Calu3 (cell line): ENCODE measurements at places on chromosomes 1 and 21. TPM values are rescaled to one million over a fixed set of nuclear protein-coding genes. Genes with fewer than 3 reads are reported as not detected.

DNA sequence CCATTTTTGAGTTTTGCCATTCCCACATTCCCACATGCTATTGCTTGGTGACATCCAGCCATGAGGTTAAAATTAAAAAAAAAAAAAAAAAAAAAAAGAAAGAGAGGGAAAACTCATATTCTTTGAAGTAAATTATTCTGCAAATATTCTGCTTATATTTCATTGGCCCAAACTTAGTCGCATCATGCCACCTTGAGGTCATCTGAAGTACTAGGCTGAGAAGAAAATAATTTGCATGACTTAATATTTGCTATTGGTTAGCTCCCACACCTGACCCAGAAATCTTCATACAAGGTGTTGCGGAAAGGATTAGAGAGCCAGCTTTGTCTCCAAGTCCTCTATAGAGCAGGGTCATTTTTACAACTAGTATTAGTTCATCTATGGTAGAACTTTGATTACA lies 2206.0 kb downstream of the MRPL39 start:
- no peak for DNase-seq
- H3K4me1 ChIP-seq: no peaks in the 10 kb centered on the region
- no peak overlapping the region for H3K4me3 ChIP-seq
- no peak overlapping the region for H3K27ac ChIP-seq
- no peaks in the 10 kb centered on the region for H3K36me3 ChIP-seq

- H3K36me3 ChIP-seq: no peaks in the 10 kb centered on the region
- no peaks in the 10 kb centered on the region for H3K4me1 ChIP-seq
- H3K4me3 ChIP-seq: no peak overlapping the region
- no peak overlapping the region for H3K27ac ChIP-seq
These were observed 8.4 kb upstream of the CAMTA1 start for GRCh38 chr1:6776895-6777294.

DNA sequence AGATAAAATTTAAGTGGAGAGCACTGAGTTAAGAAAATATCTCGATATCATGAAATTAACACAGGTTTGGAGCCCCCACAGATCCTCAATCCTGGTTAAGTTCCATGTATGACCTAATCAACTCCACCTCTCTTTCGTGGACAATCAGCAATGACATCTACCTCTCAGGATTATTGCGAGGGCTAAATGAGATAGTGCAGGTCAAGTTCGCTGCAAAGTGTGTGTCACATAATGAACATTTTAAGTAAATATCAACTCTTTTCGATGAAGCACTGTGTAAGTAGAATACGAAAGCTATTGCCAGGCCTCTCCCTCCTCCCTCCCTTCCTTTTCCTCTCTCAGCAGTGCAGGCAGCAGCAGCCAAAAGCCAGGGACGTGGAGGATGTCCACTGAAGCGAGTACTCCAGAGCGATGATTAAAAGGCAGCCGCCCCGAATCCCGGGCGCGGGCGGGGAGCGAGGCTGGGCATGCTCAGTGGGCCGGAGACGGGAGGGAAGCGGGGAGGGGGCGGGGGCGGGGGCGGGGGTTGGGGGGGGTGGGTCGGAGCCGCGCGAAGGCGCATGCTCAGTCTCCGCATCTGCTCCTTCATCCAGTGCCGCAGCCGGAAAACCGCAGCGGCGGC lies at the start of gene CAMSAP2:
Gene CAMSAP2, plus strand, starts transcription at position 567 of the 622 bp plus-strand sequence. CDS start 935 bp downstream, outside the sequence.
- H3K4me3 ChIP-seq: peak within 1 kb of the TSS; percentile 92
- peaks cover 29% of the 10 kb centered on the region for H3K36me3 ChIP-seq
- peaks cover 20% of the 10 kb centered on the region for H3K4me1 ChIP-seq
- peak within 1 kb of the TSS; percentile 88 for H3K27ac ChIP-seq
- no peaks in the 10 kb centered on the region for H3K27me3 ChIP-seq

DNA sequence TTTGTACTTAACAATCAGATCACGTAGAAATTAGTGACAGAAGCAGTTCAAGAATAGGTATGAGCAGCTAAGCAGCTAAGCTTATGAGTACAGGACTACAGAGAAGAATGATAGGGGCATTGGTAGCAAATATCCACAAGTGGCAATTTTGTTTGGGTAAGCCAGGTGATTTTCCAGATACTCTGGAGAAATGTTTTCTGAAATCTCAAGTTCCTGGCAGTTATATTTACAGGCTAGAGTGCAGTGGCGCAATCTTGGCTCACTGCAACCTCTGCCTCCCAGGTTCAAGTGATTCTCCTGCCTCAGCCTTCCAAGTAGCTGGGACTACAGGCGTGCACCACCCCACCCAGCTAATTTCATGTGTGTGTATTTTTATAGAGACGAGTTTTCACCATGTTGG lies 55.1 kb downstream of the ARID4B start:
- H3K27ac ChIP-seq: no peak overlapping the region
- H3K27me3 ChIP-seq: no peaks in the 10 kb centered on the region
- no peaks in the 10 kb centered on the region for H3K36me3 ChIP-seq
- DNase-seq: no peak
- H3K4me3 ChIP-seq: no peak overlapping the region
- H3K4me1 ChIP-seq: peaks cover under 1% of the 10 kb centered on the region

- peaks cover 25% of the 10 kb centered on the region for H3K4me1 ChIP-seq
- H3K27me3 ChIP-seq: no peaks in the 10 kb centered on the region
- no peaks in the 10 kb centered on the region for H3K36me3 ChIP-seq
These were observed 6.3 kb downstream of the IGSF9 start for GRCh38 chr1:159938905-159939677.

- no peak for DNase-seq
- no peaks in the 10 kb centered on the region for H3K36me3 ChIP-seq
- H3K27me3 ChIP-seq: peaks cover 53% of the 10 kb centered on the region
- no peak overlapping the region for H3K27ac ChIP-seq
- no peak overlapping the region for H3K4me3 ChIP-seq
- H3K4me1 ChIP-seq: no peaks in the 10 kb centered on the region
These were observed 211.6 kb downstream of the CAMTA1 start for GRCh38 chr1:6996866-6997265.

DNA sequence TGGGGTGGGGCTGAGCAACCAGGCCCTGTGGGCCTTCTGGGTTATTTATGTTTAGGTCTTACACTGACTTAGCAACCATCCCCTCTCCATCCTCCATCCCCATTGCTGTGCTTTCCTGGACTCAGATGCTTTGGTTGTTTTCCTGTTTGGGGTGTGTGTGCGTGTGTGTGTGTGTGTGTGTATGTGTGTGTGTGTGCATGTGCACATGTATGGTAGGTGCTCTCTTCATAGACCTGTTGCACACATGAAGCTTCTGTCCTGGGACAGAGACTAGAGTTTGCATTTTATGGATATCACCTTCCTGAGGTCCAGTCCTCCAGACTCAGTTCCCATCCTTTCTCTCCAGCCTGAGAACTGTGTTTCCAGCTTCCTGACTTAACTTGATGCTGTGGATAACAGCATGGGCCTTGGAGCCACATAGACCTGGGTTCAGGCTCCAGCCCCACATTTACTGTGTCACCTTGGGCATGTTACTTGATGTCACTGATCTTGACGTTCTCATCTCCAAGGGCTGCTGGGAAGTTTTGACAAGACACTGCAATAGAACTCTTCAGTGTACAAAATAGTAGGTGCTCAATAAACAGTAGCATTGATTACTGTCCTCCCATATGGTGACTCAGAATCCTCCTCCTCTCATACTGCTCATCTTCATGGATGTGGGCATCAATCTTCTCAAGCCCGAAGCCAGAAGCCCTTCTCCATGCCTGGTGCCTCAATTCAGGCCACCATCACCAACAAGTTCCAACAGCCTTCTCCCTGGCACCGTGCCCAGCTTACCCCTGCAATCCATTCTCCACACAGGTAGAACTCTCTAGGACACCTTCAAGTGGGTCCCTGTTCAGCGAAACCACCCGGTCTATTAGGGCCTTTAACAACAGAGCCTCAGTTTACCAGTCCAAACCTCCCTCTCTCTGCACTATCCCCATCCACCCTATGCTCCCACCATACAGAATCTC lies 181.8 kb upstream of the EDN2 start:
- no peak overlapping the region for H3K4me3 ChIP-seq
- H3K36me3 ChIP-seq: peaks cover 13% of the 10 kb centered on the region
- H3K27ac ChIP-seq: no peak overlapping the region
- H3K27me3 ChIP-seq: no peaks in the 10 kb centered on the region
- H3K4me1 ChIP-seq: peaks cover 55% of the 10 kb centered on the region

DNA sequence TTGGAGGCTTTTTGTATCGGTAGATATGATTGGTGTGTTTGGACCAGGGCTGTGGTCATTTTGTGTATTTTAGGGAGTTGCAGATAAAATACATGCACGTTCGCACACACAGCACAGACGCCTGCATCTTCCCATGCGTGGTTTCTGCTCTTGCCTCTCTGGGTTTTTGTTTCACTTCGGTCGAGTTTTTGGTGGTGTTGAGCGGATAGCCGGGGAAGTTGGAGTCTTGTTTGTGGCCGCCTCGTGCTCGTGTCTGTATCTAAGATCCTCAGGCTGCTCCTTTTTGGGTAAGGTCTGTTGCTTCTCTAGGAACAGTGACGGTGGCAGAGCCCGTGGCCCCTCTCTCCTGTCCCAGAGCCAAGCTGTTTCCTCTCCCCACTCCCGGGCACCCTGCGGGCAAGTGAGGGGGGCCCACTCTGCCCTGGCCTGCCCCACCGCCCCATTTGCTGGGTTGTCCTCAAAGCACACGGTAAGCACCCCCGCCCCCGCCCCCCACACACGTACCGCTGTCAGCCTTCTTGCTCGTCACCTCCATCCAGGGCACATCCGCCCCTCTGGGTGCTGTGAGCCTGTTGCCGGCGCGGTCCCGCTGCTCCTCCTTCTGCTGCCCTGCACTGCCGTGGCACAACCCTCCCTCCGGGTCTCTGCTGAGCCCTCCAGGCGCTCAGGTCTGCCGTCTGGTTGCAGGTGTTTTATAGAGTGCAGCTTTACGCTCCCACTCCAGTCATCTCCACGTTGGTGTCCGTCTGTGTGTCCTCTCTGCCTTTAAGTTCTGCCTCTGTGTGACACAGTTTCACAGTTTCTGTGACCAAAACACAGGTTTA lies 51.9 kb downstream of the AGPAT3 start:
- DNase-seq: no peak
- H3K36me3 ChIP-seq: no peaks in the 10 kb centered on the region
- H3K4me1 ChIP-seq: peaks cover 8% of the 10 kb centered on the region
- H3K27ac ChIP-seq: no peak overlapping the region
- H3K27me3 ChIP-seq: no peaks in the 10 kb centered on the region

GRCh38 chr1:29970747-29971325 lies 734.5 kb downstream of the PTPRU start:
- H3K27ac ChIP-seq: no peak overlapping the region
- peaks cover 38% of the 10 kb centered on the region for H3K4me1 ChIP-seq
- H3K36me3 ChIP-seq: no peaks in the 10 kb centered on the region
- no peak overlapping the region for H3K4me3 ChIP-seq

DNA sequence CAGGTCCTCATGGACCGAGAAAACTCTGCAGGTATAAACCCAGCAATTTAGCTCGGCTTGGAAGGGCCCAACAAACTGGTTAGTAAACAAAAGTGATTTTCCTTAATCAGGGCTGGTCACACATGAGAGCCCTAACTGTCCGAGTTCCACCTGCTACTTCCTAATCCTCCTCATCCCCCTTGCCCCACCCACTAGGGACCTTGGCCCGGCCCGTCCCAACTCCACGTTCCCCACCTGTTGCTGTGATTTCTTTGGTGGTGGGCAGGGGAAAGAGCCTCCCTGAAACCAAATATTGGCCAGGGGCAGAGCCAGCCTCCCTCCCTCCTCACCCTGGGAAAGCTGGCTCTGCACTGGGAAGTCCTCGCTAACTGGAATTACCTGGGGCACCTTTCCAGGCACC lies 304.2 kb upstream of the PROX1 start:
- DNase-seq: no peak
- no peak overlapping the region for H3K27ac ChIP-seq
- no peaks in the 10 kb centered on the region for H3K4me1 ChIP-seq
- peaks cover 24% of the 10 kb centered on the region for H3K27me3 ChIP-seq

GRCh38 chr21:40099809-40100208 lies 232.6 kb downstream of the PCP4 start:
- H3K27ac ChIP-seq: no peak overlapping the region
- H3K27me3 ChIP-seq: no peaks in the 10 kb centered on the region
- no peak for DNase-seq
- no peak overlapping the region for H3K4me3 ChIP-seq

GRCh38 chr21:24649691-24650090 lies 957.6 kb downstream of the MRPL39 start:
- H3K27me3 ChIP-seq: no peaks in the 10 kb centered on the region
- no peak overlapping the region for H3K27ac ChIP-seq
- no peak overlapping the region for H3K4me3 ChIP-seq
- DNase-seq: no peak
- H3K4me1 ChIP-seq: no peaks in the 10 kb centered on the region
- no peaks in the 10 kb centered on the region for H3K36me3 ChIP-seq

GRCh38 chr1:44108241-44108640 lies 10.4 kb upstream of the KLF17 start:
- no peak overlapping the region for H3K27ac ChIP-seq
- no peaks in the 10 kb centered on the region for H3K36me3 ChIP-seq
- H3K4me1 ChIP-seq: no peaks in the 10 kb centered on the region

- H3K36me3 ChIP-seq: peaks cover 16% of the 10 kb centered on the region
- DNase-seq: no peak
- H3K4me3 ChIP-seq: peak overlapping the region; percentile 96
These were observed 695 bp upstream of the ALG14 start for GRCh38 chr1:95073446-95073845.

GRCh38 chr1:119740896-119741780 lies 27.6 kb downstream of the HMGCS2 start:
- peaks cover 24% of the 10 kb centered on the region for H3K4me1 ChIP-seq
- H3K4me3 ChIP-seq: no peak overlapping the region
- H3K27me3 ChIP-seq: no peaks in the 10 kb centered on the region
- no peak for DNase-seq
- peaks cover 58% of the 10 kb centered on the region for H3K36me3 ChIP-seq

DNA sequence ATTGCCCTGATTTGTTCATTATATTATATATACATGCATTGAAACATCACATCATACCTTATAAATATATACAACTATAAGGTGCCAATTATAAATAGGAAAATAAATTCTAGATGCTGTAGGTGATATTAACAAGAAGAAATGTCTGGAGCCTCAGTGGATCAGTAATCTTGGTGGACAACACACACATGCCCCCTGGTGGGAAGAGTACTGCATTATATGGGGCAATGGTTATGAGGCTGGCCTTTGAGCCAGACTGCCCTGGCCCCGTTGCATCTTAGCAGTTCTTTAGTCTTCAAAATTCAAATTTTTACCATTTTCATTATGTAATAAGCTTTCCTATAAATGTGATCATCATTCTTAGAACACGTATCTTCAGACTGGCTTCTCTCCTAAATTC lies 335.0 kb upstream of the GREM2 start:
- H3K4me1 ChIP-seq: peaks cover 11% of the 10 kb centered on the region
- H3K27me3 ChIP-seq: no peaks in the 10 kb centered on the region
- DNase-seq: peak; percentile 73
- no peak overlapping the region for H3K4me3 ChIP-seq
- H3K36me3 ChIP-seq: no peaks in the 10 kb centered on the region

CCNL2 gene
- 166 and 172 TPM in 2 replicates for total RNA-seq

SPATA17 gene
- total RNA-seq: 2.6 and 3.0 TPM in 2 replicates

RAVER2 gene
- total RNA-seq: 10.3 and 12.8 TPM in 2 replicates
